ENCODE measurements at places on chromosomes 3 and 15.

- no peak for DNase-seq
Measured at GRCh38 chr3:12286927-12287726, 1.7 kb upstream of the PPARG start.

DNA sequence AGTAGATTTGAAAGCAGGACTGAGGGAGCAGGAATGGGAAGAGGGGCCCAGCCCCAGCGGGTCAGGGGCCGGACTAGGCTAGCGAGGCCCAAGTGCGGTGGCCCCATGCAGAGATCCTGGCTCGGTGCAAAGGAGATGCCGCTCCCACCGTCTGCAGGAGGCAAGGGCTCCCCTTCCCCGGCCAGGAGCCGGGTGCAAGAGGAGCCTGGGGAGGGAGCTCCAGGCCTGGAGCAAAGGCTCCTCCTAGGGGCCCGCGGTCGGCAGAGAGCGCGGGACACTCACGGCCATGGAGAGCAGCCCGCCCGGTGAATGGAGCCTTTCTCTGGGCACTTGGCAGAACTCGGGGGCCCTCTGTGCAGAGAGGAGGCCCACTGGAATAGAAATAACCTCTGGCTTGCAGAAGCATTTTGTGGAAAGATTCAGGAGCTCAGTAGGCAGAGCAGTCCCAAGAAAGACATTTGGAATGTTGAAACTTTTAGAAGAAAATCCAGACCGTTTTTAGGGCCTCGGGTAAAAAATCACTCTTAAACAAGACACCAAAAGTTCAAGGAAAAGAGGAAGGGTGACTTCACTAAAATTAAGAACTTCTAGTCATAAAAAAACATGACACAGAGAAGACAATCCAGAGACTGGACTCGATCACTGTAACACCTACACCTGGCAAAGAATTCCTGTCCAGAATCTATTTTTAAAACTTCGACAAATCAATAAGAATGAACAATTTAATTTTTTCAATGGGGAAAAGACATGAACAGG lies 43.0 kb upstream of the USP3 start:
- DNase-seq: peak; percentile 49

DNA sequence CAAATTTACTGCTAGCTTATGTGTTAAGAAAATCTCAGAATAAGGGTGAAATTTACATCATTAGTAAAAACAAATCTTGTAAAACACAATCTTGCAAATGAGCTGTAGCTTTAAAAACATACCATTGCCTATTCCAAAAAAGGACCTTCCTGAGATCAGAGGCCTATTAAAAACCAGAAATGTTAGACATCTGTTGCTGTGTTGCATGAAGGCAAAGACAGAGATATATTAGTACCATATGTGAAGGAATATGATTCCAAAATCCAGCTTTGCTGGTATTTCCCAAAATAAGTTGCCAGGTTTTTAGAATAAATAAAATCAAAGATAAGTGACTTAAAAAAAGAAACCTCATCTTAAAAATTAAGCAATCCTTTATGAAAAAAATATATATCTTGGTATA lies 504.1 kb upstream of the CDIN1 start:
- DNase-seq: peak; percentile 26

GRCh38 chr3:160695915-160696327 lies 19.0 kb downstream of the ARL14 start:
- no peak for DNase-seq

GRCh38 chr3:134039161-134039862 lies 9.6 kb upstream of the SLCO2A1 start:
- DNase-seq: no peak

All from lung (tissue), 17 donors.